ENCODE measurements at places on chromosomes 11 and 22. TPM values are rescaled to one million over a fixed set of nuclear protein-coding genes. Genes with fewer than 3 reads are reported as not detected.

MUC6 gene
- not detected for total RNA-seq

SF1 gene
- total RNA-seq, result 195 TPM

DCDC1 gene
- not detected for total RNA-seq

PATE4 gene
- not detected for total RNA-seq

NAV2 gene
- 12.9 TPM for total RNA-seq

RIC3 gene
- 20.2 TPM for total RNA-seq

SCT gene
- total RNA-seq, result 1.2 TPM

STT3A gene
- 90.9 TPM for total RNA-seq

TPBGL gene
- total RNA-seq, result 0.09 TPM

POLD3 gene
- total RNA-seq, result 6.3 TPM

GRAMD1B gene
- 2.4 TPM for total RNA-seq

VSIG2 gene
- total RNA-seq, result 0.97 TPM

GLB1L2 gene
- 1.4 TPM for total RNA-seq

MYOD1 gene
- not detected for total RNA-seq

CREB3L1 gene
- 14.7 TPM for total RNA-seq

PRRG4 gene
- total RNA-seq, result 1.4 TPM

TSKU gene
- total RNA-seq, result 18.1 TPM

CECR2 gene
- total RNA-seq, result 8.3 TPM

FAM227A gene
- 0.79 TPM for total RNA-seq

Data from right cardiac atrium (tissue), 5 donors.